ENCODE measurements at places on chromosomes 5 and 9.

DNA sequence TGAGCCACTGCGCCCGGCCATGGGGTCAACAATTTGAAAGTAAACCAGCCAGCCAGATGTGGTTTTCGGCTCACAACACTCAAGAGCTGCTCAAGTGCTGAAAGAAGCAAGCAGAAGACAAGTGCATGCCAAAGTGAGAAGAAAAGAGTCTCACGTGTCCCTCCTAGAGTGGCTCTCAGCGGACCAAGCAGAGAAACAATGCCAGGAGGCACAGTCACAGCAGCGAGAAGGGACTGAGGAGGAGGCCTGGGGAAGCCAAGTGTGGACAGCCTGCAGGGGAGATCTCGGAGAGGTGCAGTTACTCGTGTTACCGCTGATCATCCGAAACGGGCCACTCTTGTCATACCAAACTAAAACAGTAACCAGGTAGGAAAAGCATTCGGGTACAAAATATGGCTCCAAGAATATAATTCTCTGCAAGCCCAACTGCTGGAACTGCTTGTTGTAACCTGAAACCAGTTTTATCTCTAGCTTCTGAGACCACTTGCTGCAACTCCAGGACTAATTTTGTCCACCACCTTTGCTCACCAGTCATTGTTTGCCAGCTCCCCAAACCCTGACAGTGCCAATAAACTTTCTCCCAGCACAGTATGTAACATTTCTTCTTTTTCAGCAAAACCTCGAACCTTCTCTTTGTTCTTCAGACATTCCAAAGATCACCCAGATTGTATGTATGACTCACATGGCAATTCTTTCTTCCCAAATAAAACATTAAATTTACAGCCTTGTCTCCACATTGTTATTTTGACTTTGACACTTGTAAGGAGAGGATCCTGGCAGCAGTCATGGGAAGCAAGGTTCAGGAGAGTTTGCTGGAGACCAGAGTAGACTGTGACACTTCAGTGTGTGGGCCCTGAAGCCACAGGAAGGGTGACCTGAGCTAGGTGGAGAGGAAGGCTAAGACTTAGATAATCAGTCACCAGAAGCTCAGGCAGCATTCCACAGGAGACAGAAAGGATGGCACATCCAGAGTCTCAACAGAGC is 6.3 kb downstream of the SLC35D2 start:
- DNase-seq = no peak

DNA sequence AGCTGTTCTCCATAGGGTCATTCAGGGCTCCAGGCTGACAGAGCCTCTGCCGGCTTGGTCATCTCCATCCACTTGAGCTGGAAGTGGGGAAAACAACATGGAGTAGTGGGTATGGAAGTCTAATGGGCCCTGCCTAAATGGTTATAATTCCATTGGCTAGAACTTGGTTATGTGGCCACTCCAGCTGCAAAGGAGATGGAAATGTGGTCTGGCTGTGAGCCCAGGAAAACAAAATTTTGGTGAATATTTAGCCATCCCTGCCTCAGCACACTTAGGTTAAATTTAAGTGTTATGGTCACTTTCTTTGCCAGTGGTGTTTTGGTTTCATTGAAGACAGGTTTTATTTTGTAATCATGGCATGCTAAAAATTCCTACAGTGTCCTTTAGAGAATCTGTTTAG is 112.3 kb downstream of the SMARCA2 start:
- DNase-seq = no peak

DNA sequence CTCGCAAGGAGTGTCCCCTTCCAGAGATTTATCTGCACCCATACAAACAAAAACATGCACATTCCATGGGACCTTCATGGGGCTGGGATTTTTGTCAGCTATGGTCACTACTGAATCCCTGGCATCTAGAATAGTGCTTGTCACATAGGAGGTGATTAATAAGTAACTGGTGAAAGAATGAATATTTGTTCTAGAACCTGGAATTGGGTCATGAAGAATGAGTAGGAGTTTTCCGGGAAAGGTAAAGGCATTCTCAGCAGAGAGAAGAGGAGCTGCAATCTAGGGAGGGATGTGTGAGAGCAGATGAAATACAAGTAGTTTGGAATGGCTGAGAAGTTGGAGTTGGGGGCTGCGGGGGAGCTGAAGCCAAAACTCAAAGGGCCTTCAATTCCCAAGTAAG is 2.8 kb upstream of the LMAN2 start:
- DNase-seq = no peak

DNA sequence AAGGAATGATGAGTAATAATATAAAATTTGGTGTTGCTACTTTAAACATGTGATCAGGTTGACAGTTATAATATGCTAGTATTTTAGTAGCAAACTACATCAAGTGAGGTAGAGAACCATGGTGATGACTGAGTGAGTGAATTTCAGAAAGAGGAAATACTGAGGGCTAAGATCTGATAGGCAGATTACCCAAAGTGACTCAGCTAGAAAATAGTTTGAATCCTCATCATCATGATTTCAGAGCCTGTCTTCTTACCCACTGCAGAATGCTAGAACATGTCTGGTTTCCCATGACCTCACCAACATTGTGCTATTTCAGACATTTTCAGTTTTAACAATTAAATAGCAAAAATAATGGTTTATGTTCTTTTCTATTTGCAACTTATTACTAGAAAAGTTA is 602.1 kb downstream of the TAF11L14 start:
- no peak for DNase-seq

DNA sequence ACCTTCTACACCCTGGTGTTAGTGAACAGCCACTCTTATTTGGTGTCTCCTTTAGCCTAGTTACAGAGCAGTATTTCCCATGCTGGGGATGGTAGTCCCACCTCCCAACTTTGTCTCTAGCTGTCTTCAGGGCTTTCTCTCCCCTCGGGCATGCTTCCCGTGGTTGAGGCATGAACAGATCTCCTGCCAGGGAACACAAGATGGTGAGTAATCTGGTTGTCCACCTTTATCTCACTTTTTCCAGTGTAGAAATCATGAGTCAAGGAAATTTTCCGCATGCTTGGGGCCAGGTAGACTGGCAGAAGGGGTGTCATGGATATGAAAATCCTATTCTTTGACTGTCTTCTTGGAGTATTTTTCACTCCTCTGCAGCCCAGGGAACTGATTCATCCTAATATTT is 532.9 kb downstream of the ANXA1 start:
- DNase-seq = no peak

DNA sequence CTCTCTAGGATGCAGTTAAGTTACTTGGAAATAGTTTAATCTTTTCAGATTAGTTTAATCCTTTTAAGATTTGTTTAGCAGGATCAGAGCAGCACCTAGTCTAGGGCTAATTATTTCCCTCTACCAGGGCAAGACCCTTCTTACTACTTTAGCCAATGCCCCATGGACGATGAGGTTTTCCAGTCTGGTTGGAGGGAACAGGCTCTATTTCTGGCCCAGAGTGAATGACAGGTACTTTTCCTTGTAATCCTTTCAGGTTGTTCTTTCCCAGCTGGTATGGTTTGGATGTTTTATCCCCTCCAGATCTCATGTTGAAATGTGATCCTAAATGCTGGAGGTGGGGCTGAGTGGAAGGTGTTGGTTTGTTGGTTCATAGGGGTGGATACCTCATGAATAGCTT is 27.2 kb downstream of the PTTG1 start:
- DNase-seq = no peak

- DNase-seq = no peak
Measured at GRCh38 chr5:175517824-175518450, 39.6 kb downstream of the SFXN1 start.

GRCh38 chr5:123132316-123132715 is 43.3 kb downstream of the PRDM6 start:
- DNase-seq = no peak

- DNase-seq = no peak
Measured at GRCh38 chr9:130636648-130637020, 27.8 kb upstream of the PRDM12 start.

GRCh38 chr5:72510610-72511181 is 3.5 kb upstream of the ZNF366 start:
- DNase-seq = no peak

- peak; percentile 92 for DNase-seq
Measured at GRCh38 chr5:159262859-159263568, at the start of gene UBLCP1. Gene UBLCP1, plus strand, starts transcription at chr5:159263290. Its CDS starts 5,626 bp downstream, at chr5:159268916.

DNA sequence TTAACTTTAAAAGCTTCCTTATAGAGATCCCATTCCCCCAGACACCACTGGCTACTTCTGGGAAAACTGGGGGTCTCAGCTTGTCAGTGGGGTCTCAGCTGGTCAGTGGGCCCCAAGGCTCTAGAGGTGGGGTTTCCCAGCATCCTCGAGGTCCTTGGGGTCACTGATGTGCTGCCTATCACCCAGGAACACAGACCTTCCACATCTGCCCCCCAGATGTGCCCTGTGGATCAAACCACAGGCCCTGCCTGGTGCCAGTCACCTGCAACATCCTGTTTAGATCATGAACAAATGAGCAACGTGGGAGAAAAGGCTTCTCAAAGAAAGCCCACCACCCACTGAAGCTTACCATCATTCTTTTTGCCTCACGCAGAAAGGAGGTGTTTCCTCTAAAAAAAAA is 165.6 kb upstream of the FSTL4 start:
- DNase-seq = no peak

DNA sequence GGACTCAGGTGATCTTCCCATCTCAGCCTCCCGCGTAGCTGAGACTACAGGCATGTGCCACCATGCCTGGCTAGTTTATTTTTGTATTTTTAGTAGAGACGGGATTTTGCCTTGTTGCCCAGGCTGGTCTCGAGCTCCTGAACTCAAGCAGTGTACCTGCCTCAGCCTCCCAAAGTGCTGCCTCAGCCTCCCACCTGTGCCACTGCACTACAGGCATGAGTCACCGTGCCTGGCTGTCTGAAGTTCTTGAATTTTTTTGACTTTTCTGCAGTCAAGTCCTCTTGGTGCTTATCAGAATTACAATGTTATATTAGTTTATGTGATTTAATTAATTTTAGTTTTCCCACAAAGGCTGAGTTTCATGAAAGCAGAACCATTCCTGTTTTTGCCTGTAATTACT is 9.8 kb downstream of the SPIN1 start:
- DNase-seq = no peak

All from SW 1271 (cell line).